ENCODE measurements at places on chromosomes 11 and 22.
A peak's percentile ranks its signal among the peaks of the same experiment; 100 is the strongest.

DNA sequence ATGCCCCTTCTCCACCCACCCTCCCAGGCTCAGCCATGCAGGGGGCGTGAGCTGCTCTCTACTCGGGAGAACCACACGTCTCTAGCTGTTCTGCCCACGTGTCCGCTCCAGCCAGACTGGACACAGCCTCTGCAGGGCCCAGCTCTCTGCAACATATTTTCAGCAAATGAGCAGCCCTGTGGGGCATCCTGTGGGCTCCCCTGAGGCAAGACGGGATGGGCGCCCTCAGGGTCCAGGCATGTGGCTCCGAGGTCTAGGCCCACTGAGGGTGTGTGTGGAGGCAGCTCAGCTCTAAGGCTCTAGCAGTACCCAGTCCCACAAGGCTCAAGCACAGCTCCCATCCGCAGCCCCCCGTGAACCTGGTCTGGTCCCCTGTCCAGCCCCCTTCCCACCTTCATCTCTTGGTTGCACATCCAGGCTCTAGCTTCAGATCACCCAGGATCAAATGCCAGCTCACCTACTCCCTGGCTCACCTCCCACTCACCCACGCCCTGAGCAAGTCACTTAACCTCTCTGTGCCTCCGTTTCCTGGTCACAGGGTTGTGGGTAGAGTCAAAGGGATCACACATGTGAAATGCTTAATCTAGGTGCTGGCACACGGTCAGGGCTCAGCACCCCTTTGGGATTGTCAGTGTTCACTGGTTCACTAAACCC, 57.8 kb upstream of the TCF20 start:
- peaks cover 64% of the 10 kb centered on the region for H3K4me1 ChIP-seq
- no peak overlapping the region for H3K4me3 ChIP-seq
- no peak overlapping the region for H3K27ac ChIP-seq
- no peak for DNase-seq

- H3K4me1 ChIP-seq: peaks cover 13% of the 10 kb centered on the region
- H3K36me3 ChIP-seq: no peaks in the 10 kb centered on the region
- no peak for DNase-seq
- no peak overlapping the region for H3K27ac ChIP-seq
Observed at GRCh38 chr11:36296884-36297543, 926 bp downstream of the PRR5L start.

GRCh38 chr22:36925388-36926290, 12.2 kb downstream of the CSF2RB start:
- peaks cover 33% of the 10 kb centered on the region for H3K4me1 ChIP-seq
- peaks cover 2% of the 10 kb centered on the region for H3K27me3 ChIP-seq
- DNase-seq: no peak
- no peak overlapping the region for H3K4me3 ChIP-seq
- H3K27ac ChIP-seq: no peak overlapping the region
- no peaks in the 10 kb centered on the region for H3K36me3 ChIP-seq

DNA sequence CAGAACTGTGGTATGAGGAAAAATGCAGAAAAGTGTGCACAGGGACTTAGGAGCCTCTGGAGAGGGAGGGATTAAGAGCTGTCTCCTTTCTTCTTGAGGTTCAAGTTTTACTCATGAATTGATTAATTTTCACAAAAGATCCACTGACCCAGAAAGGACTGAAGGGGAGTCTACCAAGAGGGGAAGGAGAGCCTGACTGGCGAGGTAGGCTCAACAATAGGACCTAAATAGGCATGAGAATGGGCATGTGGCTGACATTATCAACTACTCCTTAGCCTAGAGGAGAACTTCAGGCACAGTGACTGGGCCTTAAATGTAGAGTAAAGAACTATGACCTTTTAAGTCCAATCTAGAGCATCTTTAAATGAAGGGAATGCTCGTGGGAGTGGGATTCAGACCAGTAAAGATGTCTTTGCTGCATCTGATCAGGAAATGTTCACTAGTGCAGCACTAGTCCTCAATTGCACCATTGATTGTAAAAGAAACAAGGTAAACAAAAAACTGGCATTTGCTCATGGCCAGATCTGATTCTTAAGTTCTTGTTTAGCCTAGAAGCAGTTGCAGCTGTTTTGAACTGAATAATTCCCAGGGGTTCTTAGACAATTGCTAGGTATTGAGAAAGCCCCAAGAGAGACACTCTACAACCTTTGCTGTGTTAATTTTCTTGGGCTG, 135.6 kb downstream of the RAB38 start:
- no peak for DNase-seq
- no peaks in the 10 kb centered on the region for H3K36me3 ChIP-seq
- no peak overlapping the region for H3K4me3 ChIP-seq
- H3K27me3 ChIP-seq: no peaks in the 10 kb centered on the region

GRCh38 chr11:104451197-104451893, 287.4 kb upstream of the PDGFD start:
- no peaks in the 10 kb centered on the region for H3K36me3 ChIP-seq
- H3K27ac ChIP-seq: no peak overlapping the region
- H3K27me3 ChIP-seq: no peaks in the 10 kb centered on the region
- H3K4me1 ChIP-seq: no peaks in the 10 kb centered on the region

DNA sequence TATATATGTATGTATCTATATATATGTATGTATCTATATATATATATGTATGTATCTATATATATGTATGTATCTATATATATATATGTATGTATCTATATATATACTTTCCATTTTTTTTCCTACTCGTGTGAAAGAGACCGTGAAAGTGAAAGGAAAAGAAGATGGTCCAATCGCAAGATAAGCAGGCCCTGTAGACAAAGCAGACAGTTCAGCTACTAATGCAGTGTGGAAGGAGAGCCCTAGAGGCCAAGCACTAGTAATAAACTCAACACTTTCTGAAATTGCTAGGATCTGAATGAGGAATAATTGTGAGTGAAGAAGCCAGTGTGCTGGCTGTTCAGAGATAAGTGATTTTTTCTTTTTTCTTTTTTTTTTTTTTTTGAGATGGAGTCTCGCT, 47.2 kb downstream of the MCHR1 start:
- peaks cover 11% of the 10 kb centered on the region for H3K4me1 ChIP-seq
- H3K27ac ChIP-seq: no peak overlapping the region
- H3K36me3 ChIP-seq: no peaks in the 10 kb centered on the region
- H3K4me3 ChIP-seq: no peak overlapping the region
- no peak for DNase-seq

GRCh38 chr11:199782-200181, 6.9 kb downstream of the SCGB1C1 start:
- DNase-seq: no peak
- H3K27me3 ChIP-seq: no peaks in the 10 kb centered on the region
- no peak overlapping the region for H3K4me3 ChIP-seq
- peaks cover 46% of the 10 kb centered on the region for H3K36me3 ChIP-seq
- peaks cover 3% of the 10 kb centered on the region for H3K4me1 ChIP-seq
- no peak overlapping the region for H3K27ac ChIP-seq

DNA sequence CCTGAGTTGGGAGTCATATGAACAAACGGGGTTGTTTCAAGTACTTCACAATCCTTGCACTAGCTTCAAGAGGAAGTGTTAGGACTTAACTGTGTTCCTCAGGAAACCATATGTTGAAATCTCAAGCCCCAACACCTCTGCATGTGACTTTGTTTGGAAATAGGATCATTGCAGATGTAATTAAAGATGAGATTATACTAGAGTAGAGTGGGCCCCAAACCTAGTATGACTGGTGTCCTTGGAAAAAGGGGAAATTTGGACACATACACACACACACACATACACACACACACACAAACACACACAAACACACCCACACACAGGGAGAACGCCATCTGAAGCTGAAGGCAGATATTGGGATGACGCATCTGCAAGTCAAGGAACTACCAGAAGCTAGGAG, 6.4 kb upstream of the CEP295 start:
- H3K27ac ChIP-seq: no peak overlapping the region
- H3K4me3 ChIP-seq: no peak overlapping the region
- H3K27me3 ChIP-seq: peaks cover 2% of the 10 kb centered on the region
- no peak for DNase-seq
- H3K4me1 ChIP-seq: no peaks in the 10 kb centered on the region

DNA sequence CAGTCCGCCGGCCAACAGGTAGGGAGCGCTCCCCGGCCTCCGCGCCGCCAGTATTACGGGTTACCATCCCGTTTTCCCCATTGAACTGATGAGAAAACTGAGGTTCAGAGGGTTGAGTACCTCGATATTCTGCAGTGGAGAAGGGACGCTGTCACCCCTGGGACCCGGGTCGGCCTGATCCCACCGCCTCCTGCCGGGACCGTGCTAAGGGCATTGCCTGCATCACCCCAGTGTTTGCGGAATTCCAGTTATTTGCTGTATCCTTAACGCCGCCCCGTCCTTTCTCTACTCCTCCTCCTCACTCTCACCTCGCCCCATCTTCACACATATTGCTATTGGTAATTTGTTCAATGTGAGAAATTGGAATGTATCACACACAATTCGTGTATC, 370 bp upstream of the A4GALT start:
- peak overlapping the region; percentile 29 for H3K4me3 ChIP-seq
- no peak for DNase-seq
- no peaks in the 10 kb centered on the region for H3K36me3 ChIP-seq
- peaks cover 12% of the 10 kb centered on the region for H3K4me1 ChIP-seq
- peaks cover 49% of the 10 kb centered on the region for H3K27me3 ChIP-seq

DNA sequence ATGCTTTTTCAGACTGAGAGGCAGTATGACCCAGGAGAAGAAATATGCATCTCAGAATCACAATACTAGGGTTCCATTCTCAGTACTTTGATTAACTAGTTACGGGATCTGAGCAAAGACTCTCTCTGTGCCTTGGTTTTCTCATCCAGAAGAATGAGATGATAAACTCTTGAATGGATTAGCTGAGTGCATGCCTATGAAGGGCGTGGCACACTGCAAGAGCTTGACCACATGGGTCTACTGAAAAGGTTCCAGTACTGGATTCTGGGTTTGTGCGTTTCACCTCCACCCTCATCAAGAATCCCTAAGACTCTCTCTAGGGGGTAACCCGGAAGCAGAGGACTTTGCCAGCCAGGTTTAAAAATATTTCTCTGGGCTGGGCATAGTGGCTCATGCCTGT, 25.6 kb downstream of the PGA5 start:
- no peaks in the 10 kb centered on the region for H3K4me1 ChIP-seq
- no peak for DNase-seq
- no peaks in the 10 kb centered on the region for H3K27me3 ChIP-seq
- H3K36me3 ChIP-seq: peaks cover 31% of the 10 kb centered on the region

DNA sequence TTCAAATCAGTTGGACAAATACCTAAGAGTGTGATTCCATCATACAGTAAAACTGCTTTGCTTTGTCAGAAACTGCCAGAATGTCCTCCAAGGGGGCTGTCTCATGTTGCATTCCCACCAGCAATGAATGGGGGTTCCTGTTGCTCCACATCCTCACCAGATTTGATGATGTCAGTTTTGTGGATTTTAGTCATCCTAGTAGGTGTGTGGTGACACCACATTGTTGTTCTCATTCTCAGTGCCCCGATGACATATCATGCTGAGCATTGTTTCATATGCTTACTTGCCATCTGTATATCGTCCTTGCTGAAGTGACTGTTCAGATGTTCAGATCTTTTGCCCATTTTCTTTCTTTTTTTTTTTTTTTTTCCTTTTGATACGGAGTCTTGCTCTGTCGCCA, 37.0 kb downstream of the CDPF1 start:
- no peaks in the 10 kb centered on the region for H3K27me3 ChIP-seq
- H3K27ac ChIP-seq: no peak overlapping the region
- H3K36me3 ChIP-seq: peaks cover 36% of the 10 kb centered on the region
- H3K4me3 ChIP-seq: no peak overlapping the region
- no peak for DNase-seq

- peak; percentile 82 for DNase-seq
- no peaks in the 10 kb centered on the region for H3K27me3 ChIP-seq
- H3K4me3 ChIP-seq: no peak within 1 kb of the TSS
- no peaks in the 10 kb centered on the region for H3K36me3 ChIP-seq
Observed at GRCh38 chr22:32158712-32159533, at the start of gene C22orf42. Gene C22orf42, minus strand, starts transcription at chr22:32159303. Its CDS starts 88 bp downstream, at chr22:32159215.

GRCh38 chr22:35178446-35178845, 78.8 kb upstream of the HMGXB4 start:
- no peak for DNase-seq
- H3K27me3 ChIP-seq: no peaks in the 10 kb centered on the region
- H3K4me3 ChIP-seq: no peak overlapping the region
- no peaks in the 10 kb centered on the region for H3K4me1 ChIP-seq

DNA sequence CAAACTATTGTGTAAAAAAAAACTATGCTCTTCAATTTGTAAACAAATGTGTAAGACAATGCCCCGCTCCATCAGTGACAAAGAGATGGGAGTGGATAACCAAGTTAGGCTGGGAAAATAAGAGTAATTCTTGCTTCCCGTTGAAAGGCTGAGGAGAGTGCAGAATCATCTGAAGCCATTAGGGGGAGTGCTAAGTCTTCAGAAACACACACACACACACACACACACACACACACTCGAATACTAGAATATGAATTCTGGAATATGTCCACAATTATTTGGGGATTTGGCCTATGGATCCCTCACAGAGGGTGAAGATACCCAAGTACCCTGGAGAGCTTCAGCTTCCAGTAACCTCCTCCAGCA, 27.8 kb upstream of the ROBO3 start:
- peaks cover 30% of the 10 kb centered on the region for H3K4me1 ChIP-seq
- H3K27me3 ChIP-seq: peaks cover 38% of the 10 kb centered on the region
- DNase-seq: peak; percentile 88
- no peaks in the 10 kb centered on the region for H3K36me3 ChIP-seq
- H3K27ac ChIP-seq: peak overlapping the region; percentile 64

DNA sequence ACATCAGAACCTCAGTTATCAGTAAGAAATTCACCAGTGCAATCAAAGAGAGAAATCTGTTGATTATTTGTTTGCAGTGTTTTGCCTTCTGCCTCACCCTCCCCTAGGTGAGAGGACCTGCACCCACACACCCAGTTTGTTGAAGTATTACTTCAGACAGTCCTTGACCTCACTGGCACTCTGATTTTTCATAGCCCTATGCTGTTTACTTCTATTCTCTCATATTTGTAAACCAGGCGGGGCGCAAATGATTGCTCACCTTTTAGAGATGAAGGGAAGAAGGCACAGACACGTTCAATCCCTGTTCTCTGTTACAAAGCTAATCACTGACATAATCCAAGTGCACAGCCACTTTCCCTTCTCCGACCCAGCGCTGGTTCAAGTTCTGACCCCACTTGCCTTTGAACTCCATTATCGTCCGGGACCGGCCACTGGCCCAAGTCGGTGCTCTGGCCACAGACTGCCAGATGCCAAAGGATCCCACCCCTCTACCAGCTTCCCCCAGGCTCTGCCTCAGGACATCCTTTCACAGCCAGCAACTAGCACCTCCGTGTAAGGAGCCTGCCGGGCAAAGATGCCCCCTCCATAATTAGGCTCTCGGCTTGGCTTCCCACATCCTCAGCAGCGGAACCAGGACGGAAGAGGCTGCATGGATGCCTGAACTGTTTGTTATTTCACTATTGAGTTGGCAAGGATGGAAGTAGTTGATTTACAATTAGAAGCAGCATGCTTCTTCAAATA, 1.7 kb downstream of the ETS1 start:
- H3K27ac ChIP-seq: no peak overlapping the region
- no peaks in the 10 kb centered on the region for H3K36me3 ChIP-seq
- H3K27me3 ChIP-seq: peaks cover 68% of the 10 kb centered on the region
- H3K4me1 ChIP-seq: peaks cover 8% of the 10 kb centered on the region

DNA sequence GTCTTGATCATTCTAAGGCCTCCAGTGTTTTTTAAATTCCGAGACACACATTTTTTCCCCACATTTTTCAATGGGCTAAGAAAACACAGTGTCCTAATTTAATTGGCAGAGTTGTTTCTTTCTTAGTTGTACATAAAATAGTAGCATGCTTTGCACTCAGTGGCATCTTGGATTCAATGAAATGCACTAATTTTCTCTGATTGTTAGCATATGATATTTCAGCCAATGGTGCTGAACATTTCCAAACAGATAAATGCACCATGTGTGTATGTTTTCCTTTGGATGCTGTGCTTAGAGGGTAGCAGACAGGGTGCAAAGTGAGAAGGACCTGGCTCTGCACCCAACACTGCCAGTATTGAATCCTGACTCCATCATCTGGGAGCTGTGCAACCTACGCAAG, 103.5 kb downstream of the LDLRAD3 start:
- DNase-seq: no peak
- H3K27me3 ChIP-seq: no peaks in the 10 kb centered on the region
- H3K36me3 ChIP-seq: no peaks in the 10 kb centered on the region
- H3K27ac ChIP-seq: no peak overlapping the region
- H3K4me3 ChIP-seq: no peak overlapping the region
- peaks cover 18% of the 10 kb centered on the region for H3K4me1 ChIP-seq

Data from spinal cord (tissue), 10 donors.